Stimulated activated CD4-positive, alpha-beta T cell treated with anti-CD3 and anti-CD28 coated beads, Interleukin-12 subunit alpha, Interleukin-12 subunit beta, amount 100 ng/mL, for 4 hours (primary cell): ENCODE measurements at places on chromosomes 1 and 21.

- DNase-seq = peak; percentile 44
Measured at GRCh38 chr1:17661546-17662157, 93.5 kb upstream of the ACTL8 start.

GRCh38 chr1:172764378-172764777 lies 105.5 kb downstream of the FASLG start:
- peak; percentile 22 for DNase-seq

GRCh38 chr1:41907446-41907845 lies 11.3 kb downstream of the HIVEP3 start:
- DNase-seq = no peak

DNA sequence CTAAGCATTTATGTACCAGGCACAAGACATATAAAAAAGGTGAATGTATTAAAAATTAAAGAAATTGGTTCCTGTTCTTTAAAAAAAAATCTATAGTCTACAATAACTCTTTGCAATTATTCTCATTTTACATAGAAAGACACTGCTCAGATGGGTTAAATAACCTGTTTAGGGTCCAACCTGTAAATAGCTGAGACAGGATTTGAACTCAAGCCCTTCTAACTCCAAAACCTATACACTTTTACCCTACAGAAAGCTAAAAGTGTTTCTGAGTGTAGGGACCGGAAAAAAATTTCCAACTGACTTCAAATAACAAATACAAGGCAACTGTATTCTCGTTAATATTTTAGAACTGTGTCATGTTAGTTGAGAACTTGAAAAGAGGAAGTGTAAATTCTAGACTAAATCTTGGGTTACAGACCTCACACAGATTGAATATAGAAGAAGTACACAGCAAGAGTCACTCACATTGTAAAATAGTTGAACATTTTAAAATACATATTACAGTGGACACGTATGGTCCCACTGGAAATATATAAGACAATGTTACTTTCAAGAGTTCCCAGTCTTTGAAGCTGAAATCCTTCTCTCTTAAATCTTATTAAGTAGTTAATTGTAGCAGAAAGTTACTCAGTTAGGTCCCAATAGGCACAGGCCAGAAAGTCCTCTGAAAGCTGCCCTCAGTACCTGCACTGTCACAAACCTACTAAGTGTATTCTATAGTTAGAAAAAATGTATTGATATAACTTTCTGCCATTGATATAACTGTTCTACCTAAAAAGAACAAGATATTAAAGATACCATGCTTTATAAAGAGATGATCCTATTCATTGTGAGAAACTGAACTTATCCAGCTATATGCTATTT lies 7.3 kb downstream of the EDEM3 start:
- no peak for DNase-seq

DNA sequence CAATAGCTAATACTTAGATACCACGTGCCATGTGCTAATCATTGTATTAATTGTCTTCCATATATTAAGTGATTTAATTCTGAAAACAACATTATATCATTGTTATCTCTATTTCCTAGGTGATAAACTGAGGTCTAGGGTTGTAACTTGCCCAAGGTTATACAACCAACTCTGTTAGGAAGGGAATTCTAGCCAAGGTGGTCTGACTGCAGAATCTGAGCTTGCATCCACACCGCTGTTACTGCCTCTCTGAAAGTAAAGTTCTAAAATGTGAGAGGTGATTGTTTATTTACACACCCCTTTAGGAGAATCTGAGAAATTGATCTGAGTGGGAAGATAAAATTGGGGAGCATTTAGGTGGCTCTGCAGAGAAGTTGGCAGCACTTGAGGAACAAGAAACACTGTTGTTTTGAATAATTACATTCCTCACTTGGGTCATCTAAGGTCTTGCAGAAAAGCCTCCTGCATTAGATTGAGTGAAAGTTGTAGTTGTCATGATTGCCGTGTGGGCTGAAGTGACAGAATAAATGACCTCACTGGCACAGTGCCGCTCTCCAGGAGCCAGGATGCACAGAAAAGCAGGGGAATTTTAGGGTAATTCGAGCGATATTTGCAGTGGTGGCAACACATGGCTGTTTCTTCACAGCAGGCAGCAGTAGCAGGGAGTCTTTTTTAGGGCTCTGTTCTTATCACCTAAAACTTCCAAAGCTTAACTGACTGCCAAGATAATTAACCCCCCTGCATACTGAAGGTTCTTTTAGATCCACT lies 121.7 kb downstream of the ADGRL4 start:
- DNase-seq = no peak

GRCh38 chr1:162704673-162705424 lies 72.6 kb downstream of the DDR2 start:
- DNase-seq = no peak

GRCh38 chr21:39805983-39806382 lies 61.0 kb downstream of the IGSF5 start:
- no peak for DNase-seq

DNA sequence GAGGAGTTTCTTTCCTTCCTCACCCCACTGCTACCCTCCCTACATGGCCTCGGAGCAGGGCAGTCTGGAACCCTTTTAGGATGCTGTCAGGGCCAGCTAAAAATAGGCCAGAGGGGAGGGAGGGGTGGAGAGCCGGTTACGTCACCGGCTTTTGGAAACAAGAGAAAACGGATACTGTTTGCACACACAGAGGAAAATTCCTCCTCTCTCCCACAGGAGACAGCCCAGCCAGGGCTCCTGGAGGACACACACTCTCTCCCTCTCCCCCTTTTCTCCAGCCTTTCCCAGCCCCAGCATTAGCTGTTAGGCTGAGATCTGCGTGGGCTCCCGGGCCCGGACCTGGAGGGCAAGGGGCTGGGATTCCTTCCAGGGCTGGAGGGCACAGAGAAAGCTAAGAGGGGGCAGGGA lies 20.0 kb upstream of the ALDH4A1 start:
- no peak for DNase-seq

DNA sequence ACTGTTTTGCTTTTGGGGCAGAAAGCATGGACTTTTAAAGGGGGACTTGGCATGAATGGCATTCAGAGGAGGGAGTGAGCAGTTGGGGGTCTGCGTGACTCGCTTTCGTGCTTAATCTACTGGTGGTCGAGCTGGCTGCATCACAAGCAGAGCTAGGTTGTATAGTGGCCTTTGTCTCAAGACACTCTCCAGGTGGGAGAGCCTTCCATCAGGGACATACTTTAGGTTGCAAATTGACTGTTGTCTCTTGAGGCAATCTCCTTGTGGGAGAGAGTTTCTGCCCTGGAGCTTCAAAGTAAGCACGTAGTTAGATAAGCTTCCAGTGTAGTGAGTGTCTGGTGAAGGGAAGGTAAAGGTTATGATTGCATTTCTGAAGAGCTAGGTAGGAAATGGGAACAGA lies 93.9 kb downstream of the C1orf21 start:
- DNase-seq = no peak

GRCh38 chr1:10912441-10912840 lies 100.0 kb upstream of the TARDBP start:
- DNase-seq = no peak

DNA sequence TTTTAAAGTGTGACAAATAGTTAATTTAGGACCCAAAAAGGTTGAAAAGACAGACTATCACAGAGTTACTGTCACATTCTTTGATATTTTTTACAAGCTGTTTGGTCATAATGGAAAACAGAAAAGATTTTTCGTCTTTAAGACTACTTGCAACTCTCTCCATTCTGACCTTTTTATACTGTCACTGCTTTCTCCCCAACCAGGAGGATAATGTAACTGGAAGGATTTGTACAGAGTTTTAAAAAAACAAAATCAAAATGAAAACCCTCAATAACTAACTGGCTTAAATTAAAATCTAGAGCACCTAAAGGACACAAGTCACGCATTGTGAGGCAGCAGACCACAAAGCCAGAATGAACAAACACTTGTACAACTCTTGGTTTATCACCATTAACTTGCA lies 257.7 kb downstream of the FAF1 start:
- no peak for DNase-seq

DNA sequence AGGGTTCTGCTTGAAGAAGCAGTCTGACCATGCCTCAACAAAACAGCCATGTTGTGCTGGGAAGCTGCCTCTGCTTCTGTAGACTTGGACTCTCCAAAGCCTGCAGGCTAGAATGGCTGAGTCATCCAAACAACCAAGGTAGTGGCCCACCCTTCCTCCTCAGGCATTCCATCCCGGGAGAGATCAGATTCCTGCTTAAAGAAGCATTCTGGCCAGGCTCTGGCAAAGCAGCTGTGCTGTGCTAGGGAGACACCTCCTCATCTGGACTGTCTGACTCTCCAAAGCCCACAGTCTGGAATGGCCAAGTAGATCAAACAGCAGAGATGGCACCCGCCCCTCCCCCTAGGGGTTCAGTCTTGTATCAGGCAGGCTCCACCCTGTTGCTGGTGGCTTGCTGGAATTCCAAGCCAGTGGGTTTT lies 38.3 kb upstream of the F3 start:
- DNase-seq = no peak

GRCh38 chr1:23742670-23743286 lies 493 bp upstream of the ELOA start:
- DNase-seq = no peak

DNA sequence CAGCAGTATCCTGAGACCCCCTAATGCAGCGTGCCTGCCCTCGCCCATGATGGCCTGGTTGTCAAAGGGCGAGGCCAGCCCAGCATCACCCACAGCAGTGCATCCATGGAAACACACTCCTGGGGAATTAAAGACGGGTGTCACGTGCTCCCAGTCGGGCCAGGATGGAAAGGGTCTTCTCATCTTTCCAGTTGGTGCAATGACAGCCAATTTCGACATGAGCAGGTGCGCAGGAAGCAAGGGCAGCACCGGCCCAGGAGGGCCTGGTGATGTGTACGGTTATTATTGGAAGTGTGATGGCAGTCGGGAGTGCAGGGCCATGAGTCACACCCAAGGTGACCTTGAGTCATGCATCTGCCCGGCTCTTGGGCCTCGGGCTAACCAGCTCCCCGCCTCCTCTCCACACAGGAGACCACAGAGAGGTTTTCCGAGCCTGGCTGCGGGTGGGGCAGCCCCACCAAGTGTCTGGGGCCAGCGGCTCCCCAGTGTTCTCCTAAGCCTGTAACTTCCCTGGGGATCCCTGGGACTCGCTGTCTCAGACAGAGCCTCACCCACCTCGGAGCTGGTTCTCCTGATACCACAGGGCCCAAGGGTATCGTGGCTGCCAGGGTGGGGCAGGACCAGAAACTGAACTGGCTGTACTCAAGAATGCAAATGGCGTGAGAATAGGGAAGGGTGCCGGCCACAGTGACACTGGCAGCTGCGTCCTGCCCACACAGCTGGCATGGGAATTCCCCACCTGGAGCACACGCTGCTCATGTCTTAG lies 119.8 kb downstream of the SIK1 start:
- no peak for DNase-seq

DNA sequence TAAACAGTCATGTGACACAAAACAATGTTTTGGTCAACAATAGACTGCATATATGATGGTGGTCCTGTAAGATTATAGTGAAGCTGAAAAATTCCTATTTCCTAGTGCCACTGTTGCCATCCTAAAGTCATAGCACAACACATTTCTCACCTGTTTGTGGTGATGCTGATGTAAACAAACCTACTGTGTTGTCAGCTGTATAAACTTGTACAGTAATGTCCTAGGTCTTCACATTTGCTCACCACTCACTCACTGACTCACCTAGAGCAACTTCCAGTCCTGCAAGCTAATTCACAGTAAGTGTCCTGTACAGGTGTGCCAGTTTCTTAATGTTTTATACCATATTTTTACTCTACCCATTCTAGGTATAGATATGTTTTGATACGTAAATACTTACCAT lies 326.1 kb upstream of the USP24 start:
- DNase-seq = no peak

DNA sequence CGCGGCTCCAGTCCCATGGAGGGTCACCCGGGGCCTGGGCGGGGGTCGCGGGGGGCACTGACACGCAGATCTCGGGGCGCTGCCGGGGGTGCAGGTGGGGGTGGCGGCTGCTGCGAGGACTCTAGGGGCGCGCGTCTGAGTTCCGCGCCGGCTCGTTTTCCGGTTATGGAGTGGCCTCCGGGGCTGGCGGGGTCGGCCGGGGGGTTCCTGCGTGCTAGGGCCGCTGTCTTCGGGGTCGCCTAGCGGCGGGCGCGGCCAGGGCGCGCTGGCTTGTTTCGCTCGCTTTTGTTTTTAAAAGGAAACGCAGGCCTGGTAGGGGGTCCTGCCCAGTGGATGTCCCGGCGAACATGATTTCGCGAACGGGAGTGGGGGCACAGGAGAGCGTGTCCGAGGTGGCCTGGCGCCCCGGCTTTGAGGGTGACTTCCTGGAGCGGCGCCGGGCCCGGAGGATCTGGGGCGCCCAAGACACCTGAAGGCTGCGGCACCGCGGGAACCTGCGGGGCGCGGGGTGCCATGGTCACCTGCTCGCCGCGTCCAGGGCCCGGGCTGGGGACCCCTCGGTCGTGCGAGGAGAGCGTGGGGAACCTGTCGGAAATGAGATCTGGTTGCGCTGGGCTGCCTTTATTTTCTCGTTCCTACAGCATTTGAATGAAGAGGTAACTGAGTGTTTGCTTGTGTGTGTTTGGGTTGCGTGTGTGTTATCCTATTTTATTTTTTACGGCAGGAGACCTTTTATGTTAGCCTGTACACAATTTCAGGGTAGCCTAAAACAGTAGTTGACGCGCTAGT lies 618 bp downstream of the ETS2 start:
- peak; percentile 24 for DNase-seq

DNA sequence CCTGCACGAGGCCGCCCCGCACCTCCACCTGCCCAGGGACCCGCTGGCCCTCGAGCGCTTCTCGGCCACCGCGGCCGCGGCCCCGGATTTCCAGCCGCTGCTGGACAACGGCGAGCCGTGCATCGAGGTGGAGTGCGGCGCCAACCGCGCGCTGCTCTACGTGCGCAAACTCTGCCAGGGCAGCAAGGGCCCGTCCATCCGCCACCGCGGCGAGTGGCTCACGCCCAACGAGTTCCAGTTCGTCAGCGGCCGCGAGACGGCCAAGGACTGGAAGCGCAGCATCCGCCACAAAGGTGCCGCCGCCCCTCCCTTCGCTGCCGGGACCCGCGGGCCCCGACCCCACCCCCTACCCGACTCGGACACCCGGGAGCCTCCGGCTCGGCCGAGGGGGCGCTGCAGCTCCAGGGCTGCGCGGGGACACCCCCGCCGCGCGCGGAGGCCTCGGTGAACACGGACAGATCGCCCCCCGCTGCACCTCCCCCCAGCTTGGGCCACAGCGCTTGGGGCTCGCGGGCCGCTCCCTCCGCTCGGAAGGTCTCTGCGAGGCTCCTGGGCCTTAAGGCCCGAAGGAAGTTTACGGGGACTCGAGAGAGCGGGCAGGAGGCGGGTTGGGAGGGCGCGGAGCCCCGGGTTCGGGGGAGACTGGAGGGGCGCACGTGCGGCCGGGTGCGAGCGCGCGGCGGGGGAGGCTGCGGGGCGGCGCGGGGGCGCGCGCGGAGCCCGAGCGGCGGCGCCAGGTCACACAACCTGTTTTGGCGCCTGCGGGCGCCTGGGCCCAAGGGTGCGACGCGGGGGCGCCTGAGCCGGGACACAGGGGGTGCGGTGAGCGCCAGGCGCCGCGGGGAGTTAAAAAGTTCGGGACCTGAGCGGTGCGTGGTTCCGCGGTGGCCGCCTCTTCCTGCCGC lies 1.2 kb downstream of the SAMD11 start:
- DNase-seq = no peak

DNA sequence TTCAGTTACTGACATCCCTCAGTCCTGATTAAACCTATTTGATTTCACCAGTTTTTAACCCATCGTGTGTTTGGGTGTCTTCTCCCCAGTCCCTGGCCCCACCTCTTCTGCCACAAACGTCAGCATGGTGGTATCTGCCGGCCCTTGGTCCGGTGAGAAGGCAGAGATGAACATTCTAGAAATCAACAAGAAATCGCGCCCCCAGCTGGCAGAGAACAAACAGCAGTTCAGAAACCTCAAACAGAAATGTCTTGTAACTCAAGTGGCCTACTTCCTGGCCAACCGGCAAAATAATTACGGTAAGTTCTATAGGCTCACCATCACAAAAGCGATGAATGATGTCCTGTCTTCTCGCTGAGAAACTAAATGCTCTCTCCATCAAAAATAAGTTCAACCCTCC lies 28.7 kb downstream of the NBPF3 start:
- DNase-seq = peak; percentile 10
